D721Med (cell line): ENCODE measurements at places on chromosomes 5 and 9.

DNA sequence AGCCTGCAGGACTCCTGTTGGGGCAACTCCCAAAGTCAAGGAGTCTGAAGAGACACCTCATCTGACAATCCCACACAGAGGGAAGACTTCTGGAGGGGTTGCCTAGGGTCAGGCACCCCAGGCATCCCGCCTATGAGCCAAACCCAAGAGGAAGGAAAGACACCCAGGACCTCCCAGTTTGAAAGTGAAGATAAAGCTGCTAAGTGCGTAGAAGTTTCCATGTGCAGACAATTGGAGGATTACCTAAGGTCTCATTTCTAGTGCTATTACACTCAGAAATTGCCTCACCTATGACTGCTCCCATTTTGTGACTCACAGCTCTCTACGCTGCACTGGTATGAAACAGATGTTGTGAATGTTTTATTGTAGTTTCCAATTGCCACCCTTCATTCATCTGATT is 322.9 kb downstream of the SLIT3 start:
- no peak for DNase-seq

DNA sequence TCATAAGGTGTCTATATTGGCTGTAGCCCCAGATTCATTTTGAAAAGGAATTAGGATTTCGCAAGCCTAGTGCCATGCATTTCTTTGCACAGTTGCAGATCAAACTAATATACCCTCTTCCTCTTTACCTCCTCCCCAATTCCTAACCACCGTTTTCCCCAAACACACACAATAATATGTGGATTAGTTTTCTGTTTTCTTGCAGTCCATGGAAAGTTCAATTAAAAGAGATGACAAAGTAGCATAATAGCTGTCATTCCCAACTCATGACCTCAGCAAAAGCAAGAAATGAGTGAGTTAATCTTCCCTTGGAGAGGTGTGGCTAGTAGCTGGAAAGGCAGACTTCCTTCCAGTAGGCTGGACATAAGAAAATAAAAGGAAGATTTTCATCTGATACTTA is 349.1 kb downstream of the TMEM232 start:
- no peak for DNase-seq

GRCh38 chr5:11985993-11986392 is 81.7 kb upstream of the CTNND2 start:
- DNase-seq = no peak

- no peak for DNase-seq
Observed at GRCh38 chr5:38285226-38285625, 26.9 kb downstream of the EGFLAM start.

GRCh38 chr5:14008819-14009311 is 64.4 kb upstream of the DNAH5 start:
- no peak for DNase-seq
